Astrocyte of the hippocampus (primary cell): ENCODE measurements at places on chromosomes 4 and X.

DNA sequence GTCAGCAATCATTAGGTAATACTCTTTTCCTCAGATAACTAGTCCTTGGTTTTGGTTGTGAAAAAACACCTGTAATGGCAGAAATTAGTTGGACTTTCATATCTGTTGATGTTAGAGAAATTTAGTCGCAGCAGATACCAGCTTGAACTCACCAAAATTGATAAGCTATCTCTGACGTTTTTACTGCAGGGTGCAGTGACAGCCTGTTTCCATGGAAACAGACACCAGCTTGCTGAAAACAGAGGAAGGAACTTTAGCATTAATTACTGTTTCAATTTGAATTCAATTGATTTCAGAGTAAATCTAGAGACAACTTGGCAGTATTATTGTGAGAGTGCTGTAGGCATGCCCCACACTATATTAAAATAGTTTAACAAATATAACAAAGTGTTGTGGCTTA is 246.5 kb downstream of the PPP1R2C start:
- DNase-seq: no peak

DNA sequence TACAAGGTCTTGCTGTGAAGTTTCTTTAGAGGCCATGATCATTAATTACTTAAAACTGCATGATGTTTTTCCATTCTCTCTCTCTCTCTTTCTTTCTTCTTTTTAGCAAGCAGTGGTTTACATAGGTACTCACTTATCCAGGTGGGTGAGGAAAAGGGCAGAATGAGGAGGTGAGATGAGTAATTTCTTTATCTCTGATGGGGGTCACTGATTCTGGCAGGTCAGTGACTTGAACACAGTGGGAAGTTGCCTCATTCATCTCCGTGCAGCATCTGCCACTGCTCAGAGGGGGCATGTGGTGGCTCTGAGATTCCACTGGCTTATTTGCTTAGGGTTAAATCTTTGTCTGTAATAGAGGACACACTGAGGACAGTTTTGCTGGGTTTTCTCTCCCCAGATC is 62.6 kb downstream of the FAM114A1 start:
- DNase-seq: no peak

- no peak for DNase-seq
These were observed 1.8 kb downstream of the NOP14 start for GRCh38 chr4:2961421-2961810.

DNA sequence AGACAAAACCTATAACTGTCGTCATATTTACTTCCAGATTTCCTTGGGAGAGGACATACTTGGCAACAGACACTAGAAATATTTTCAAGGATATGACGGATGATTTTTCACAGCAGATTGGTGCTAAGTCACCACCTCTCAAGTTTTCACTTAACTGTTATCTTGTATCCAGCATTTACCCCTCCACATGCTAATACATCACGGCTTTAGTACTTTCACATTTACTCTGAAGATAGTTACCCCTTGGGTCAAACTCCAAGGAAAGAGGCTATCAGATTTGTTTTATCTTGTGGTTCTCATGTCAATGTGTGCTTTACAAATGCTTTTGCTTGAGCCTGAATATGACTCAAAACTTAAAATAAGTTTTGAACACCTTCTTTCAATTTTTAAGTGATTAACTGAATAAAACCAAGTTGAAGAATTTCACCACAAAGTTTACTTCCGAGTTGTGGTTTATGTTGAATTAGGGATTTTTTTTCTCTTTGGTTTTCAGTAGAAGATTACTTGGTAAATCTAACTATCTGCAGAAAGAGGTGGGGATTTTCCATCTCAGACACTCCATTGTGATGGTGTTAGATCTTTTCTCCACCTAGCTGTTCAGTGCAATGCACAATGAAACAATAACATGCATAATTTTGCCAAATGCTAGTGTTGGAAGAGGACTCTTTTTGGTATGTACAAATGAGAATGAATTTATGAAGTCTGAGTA is 75.4 kb upstream of the FAT1 start:
- DNase-seq: no peak

- DNase-seq: no peak
These were observed 18.8 kb downstream of the RGS12 start for GRCh38 chr4:3311489-3312171.

DNA sequence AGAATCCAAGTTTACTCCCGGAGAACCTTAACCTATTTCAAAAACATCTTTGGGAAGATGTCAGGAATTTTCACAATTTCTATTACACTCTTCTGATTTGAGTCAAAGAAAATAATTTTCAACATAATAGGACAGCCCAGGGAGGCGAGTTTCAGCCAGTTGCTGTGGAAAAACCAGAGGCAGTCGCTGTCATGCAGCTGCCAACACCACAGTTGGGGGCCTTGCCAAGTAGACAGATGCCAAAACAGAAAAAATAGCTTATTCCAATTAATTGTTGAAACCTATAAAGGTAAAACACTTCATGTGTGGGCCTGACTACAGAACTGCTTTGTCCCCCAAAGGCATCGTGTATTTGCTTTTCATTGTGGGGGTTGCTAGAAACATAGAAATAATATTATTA is 225.8 kb downstream of the DMD start:
- peak; percentile 4 for DNase-seq

- peak; percentile 2 for DNase-seq
These were observed 76.2 kb upstream of the GRXCR1 start for GRCh38 chr4:42816189-42816879.

- DNase-seq: peak; percentile 89
These were observed 8.4 kb upstream of the ELF4 start for GRCh38 chrX:130118441-130119311.

GRCh38 chr4:108172231-108172752 is 3.6 kb upstream of the LEF1 start:
- DNase-seq: no peak

DNA sequence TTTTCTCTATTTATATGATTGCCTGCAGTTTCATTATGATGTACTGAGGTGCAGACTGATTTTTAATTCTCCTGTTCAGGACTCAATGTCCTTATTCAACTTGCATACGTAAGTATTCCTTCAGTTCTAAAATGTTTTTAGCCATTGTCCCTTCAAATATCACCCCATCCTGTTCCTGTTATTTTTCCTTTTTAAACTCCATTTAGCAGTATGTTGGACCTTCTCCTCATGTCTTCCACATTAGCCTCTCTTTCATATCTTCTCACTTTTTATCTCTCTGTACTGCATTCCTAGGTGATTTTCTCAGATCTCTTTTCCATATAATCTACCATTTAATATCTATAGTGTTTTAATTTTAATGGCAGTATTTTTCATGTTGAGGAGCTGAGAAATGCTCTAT is 317.7 kb downstream of the NR3C2 start:
- no peak for DNase-seq

DNA sequence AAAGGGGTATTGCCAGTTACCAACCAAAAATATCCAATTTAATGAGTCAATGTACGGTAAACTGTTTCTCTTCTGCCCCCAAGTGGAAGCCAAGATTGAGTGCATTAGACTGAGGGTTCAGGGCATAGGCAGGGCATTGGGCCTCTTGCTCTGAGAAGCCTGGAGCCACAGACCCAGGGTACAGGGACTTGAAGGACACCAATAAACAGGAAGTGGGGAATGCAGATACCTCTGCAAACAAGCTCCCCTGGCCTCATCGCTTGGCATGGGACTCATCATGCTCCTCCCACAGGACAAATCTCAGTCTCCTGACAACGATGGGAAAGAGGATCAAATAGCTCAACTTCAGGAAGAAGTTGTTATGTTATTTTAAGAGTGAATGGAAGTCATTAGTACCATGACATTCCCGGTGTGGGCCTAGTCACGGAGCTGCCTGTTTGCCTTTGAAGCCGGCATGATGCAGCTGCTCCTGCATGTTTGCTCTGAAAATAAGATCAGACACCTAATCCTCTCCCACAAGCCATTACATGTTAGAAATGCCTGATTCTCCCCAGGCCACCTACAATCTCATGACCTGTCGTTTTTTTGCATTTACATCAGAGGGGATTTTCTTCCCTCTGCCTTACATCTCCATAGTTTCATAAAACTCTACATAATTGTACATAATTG is 224.2 kb downstream of the RCHY1 start:
- no peak for DNase-seq

DNA sequence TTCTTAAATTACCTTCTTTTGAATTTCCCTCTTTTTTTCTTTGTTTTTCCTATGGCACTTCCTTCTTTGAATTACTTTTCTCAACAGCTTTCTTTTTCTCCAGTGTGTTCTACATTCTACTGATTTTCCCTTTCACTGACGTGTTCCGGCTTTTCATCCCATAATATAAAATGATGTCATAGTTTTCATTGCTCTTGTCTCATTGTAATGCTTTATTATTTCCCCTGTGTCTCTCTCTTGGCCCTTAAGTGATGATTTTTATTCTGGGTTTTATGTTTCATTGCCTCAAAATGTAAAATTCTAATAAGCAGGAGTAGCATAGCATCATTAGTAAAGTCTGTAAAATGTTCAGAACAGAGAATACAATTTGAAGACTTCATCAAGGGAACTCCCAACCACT is 299.3 kb downstream of the KCTD8 start:
- DNase-seq: no peak

DNA sequence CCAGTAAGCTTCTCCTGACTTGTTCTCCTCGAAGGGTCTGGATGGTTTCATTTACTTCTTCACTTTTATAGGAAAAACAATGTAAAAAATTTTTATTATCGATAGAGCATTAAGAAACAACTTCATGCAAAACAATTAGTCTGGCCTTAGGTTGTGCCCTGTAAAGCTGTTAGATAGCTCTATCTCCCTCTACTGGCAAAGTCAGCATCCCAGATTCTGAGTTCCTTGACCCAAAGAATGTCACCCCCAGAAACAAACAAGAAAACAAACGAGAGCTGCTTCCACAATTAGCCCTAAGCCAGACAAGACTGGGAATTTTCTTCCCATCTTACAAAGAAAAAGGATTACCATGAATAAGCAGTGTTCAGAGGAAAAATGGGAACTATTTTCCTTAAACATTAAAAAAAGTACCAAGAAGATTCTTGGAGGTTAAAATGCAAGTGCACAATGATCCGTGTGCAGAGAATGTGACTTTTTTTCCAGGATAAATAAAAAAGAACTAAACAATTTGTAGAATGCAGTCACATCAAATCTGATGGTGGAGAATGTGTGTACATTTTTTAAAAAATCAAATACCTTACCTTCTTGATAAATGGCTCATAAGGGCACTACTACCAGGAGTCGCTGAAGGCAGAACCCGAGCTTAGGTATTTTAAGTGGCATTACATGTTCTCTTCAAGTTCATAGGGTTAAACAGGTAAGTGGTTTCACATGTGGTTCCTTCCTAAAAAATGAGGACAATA is 293.2 kb downstream of the FBXO8 start:
- peak; percentile 59 for DNase-seq

- no peak for DNase-seq
These were observed 61.3 kb downstream of the NUDT11 start for GRCh38 chrX:51435101-51435500.

GRCh38 chrX:22247169-22247568 is 25.5 kb upstream of the CBLL2 start:
- DNase-seq: peak; percentile 35

DNA sequence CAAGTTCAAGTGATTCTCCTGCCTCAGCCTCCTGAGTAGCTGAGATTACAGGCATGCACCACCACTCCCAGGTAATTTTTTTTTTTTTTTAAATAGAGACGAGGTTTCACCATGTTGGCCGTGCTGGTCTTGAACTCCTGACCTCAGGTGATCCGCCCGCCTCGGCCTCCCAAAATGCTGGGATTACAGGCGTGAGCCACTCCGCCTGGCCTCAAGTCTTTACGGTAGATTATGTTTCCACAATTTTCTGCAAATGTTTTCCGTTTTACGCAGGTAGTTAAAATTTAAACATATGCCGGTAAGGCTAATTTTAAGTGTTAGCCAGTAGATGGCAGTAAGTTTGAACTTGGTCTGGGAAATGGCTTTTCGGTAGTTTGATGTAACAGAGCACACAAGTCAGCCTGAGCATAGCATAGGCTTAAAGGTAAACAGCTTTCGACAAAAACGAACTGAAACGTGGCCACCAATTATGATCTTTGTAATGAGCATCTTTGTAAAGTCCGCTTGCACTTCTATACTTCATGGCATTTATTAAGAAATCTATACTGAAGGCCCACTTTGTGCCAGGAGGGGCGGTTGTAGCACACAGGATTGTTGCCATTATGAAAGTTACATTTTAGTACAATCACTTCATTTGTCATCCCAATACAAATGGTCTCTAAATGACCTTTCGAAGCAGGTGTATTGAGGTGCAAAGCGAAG is 31.1 kb downstream of the CCKAR start:
- peak; percentile 72 for DNase-seq

DNA sequence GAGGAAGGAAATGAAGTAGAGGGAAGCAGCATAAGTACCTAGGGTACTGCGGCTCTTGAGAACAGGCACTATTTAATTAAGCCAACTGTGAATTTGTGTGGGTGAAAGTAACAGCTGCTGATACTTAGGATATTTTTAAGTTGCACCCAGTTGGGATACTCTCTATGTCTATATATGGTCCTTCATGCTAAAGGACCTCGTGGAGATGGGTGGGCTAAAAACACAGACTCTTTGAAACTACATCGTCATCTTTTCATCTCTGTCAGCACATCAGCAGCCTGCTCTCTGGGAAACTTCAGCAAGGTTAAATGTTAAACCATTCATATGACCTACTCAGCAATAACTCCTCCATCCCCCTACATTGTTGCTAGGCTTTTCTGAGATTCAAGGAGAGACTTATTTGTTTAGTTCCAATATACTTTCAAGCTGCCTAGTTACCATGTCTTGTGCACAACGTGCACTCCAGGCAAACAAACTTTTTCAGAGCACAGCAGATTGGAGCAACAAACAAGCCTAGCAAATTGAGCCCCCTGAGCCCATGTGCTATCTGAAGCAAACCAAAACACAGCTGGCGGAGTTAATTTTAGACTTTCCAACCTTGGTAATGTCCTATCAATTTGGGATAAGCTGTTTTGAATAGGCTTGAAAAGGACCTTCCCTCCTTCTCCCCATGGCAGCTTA is 6.2 kb upstream of the MOB1B start:
- peak; percentile 15 for DNase-seq

DNA sequence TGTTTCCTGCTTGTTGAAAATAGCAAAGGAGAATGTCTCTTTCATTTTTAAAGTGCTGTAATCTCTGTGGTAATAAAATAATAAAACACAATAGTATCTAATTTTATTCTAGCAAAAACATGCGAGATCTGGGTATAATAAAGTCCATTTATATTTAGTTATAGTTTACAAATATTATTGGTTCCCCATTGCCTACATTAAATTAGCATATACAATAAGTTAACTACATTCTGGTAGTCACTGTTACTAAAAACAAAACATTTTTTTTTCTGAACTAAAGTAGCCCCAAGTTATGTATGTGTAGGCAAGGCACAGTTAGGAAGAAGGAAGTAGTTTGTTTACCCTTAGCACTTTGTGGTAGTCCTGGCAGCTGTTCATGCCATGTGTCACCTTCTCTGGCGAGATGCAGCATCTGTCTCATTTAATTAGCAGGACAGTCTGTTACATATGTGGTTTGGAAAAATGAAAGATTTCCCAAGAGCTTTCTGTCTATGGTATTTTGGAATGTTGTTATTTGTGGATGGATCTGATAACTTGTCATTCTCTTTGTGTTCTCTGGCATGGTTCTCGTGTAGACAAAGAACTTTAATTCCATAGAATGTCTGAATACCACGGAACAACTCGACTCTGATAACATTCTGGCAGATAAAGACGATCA is 231.3 kb upstream of the PITX2 start:
- DNase-seq: peak; percentile 89
